ENCODE measurements at places on chromosomes 2 and 18.
A peak's percentile ranks its signal among the peaks of the same experiment; 100 is the strongest.

DNA sequence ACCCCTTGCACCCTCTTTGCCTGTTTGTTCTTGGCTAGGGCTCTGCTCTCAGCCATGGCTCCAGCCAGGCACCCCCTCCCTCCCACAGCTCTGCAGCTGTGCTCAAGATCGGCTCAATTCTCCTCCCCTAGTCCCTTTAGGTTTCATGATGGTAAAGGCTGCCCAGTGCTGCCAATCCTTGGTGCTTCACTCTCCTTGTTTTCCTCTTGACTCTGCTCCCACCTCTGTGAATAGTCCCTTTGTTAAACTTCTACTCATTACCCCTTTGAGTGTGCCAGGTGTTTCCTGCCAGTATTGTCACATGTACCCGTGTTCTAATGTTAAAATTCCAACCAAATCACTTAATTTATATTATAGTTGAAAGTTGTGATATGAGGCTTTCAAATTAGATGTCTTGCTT is 101.0 kb upstream of the CERS6 start:
- no peak for DNase-seq

DNA sequence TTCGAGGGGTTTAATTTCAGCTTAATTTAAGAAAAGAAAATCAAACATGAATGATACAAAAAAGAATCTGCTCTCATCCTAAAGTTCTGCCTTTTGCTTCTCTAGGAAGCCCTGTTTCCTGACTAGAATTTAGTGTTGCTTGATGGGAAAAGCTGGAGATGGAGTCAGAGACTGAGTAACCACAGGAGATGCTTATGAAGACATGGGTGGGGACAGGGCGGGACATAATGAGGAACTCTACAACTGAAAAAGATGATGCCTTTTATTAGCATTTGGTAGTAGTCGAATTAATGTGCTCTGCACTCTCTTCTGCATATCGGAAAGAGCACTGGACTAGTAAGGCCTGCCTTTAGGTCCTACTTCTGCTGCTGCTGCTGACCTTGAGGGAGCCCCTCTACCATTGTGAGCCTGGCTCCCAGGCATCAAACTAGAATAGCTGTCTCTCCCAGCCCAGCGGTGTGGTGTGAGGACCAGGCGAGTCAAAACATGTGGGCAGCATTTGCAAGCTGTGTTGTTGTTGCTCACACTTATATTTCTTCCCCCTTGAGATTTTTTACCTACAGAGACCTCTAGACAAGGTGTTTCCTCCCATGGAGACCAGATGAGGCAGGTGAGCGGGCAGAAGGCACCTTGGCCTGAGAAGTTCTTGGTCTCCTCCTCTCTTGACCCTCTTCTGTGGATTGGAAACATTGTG is 61.5 kb downstream of the INPP4A start:
- DNase-seq = peak; percentile 52

- peak; percentile 64 for DNase-seq
Measured at GRCh38 chr2:74448771-74449170, 6.1 kb upstream of the INO80B start.

DNA sequence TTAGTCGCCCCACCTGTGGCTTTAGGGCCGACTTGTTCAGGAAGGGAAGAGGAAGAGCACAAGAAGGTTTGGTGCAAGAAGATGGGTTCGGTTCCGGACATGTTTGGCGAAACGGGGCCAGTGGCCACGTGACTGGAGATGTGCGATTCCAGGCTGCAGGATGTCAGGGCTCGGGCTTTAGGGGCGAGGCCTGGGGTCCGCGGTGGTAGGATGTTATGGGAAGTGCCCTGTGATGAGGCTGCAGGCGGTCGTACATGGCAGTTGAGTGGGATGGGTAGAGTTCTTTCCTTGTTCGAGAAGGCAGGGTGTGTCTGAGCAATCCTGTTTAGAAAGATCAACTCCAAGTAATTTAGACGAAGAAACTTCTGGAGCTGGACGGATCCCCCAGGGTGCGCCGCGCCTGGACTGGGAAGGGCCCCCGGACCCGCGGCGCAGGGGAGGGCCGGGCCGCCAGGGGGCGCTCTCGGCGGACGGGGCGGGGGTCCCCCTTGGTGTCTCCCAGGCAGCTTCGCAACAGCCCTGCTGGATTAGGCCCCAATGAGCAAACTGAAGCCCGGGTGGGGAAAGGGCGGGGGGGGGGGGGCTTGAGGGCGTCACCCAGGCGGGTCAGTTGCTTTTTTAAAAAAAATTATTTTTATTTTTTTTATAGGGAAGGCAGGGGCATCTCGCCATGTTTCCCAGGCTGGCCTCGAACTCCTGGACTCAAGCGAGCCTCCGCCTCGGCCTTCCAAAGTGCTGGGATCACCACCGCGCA is 17.2 kb upstream of the SDC1 start:
- no peak for DNase-seq

DNA sequence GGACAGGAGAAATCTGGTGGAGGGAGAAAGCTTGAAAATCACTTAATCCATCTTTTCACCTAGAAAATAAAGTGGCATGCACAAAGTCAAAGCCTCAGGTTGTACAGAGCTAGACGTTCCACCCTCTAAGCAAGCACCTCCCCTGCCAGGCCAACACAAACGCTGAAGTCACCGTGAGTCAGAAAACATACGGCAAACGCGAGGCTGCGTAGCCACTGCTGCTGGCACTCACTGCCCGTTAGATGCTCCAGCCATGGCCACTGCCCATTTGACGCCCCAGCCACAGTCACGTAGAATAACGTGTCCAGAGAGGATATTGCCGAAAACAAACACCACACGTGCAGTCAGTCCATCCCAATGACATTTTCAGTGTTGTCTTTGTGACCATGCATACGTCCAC is 209.7 kb upstream of the PXDN start:
- no peak for DNase-seq

- DNase-seq = no peak
Measured at GRCh38 chr2:239780236-239780994, 244.7 kb downstream of the NDUFA10 start.

GRCh38 chr2:57842531-57842930 is 204.1 kb upstream of the VRK2 start:
- peak; percentile 54 for DNase-seq

DNA sequence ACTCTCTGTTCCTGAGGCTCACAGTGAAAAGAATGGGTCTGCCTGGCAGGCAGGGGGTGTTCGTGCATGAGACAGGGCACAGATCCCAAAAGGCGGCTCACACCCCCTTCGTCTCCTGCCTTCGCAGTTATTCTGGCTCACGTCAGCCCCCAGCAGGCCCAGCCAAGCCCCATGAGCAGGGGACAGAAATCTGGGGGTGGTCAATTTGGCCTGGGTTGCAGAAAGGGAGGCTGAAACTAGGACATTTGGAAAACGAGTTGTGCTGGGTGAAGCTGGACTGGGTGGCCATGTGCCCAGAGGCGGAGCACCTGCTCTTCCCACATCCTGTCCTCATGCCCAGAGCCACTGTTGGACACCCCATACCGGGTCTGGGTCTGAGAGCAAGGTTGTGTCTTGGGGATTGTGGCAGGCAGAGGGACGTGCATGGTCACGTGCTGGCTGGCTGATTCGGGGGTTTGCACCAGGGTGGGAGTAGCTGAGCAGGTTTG is 99.0 kb upstream of the MCFD2 start:
- DNase-seq = no peak

- DNase-seq = no peak
Measured at GRCh38 chr2:106138543-106139237, 55.4 kb downstream of the UXS1 start.

DNA sequence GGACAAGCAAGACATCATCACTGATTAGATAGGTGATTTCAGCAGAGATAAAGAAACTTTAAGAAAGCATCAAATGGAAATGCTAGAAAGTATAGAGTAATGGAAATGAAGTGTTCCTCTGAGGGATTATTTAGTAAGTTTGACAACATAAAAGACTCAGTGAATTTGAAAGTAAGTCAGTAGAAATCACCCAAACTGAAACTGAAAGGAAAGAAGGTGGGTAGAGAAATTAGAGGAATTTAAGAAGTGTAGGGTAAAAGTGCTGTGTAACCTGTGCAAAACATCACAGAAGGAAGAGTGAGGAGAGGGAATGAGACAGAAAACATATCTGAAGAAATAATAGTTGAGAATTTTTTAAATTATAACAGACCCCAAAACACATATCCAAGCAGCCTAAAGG is 343.1 kb downstream of the CBLN2 start:
- no peak for DNase-seq

DNA sequence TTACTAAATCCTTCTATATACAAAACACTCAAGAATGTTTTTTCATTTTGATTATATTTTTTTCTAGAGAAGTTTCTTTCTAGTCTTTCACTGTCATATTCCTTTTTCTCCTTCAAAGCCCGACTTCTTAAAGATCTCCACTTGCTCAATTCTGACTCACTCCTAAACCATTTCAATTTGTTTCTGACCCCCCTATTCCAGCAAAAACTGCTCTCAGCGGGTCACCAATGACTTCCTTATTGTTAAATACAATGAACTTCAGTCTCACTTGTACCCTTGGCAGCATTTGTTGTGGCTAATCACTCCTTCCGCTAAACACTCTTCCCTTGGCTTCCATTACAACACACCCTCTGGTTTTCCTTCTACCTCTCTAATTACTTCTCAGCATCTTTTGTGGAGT is 111.1 kb upstream of the RBBP8 start:
- DNase-seq = peak; percentile 69

- DNase-seq = no peak
Measured at GRCh38 chr2:8193686-8194615, 487.9 kb upstream of the ID2 start.
